ENCODE measurements at places on chromosomes 5 and 9.

GRCh38 chr9:68949271-68950000 lies 64.5 kb downstream of the PRKACG start:
- DNase-seq: no peak

GRCh38 chr5:140360681-140361479 lies 886 bp downstream of the SLC4A9 start:
- no peak for DNase-seq

GRCh38 chr9:135515083-135515951 lies 5.9 kb upstream of the LCN1 start:
- no peak for DNase-seq

DNA sequence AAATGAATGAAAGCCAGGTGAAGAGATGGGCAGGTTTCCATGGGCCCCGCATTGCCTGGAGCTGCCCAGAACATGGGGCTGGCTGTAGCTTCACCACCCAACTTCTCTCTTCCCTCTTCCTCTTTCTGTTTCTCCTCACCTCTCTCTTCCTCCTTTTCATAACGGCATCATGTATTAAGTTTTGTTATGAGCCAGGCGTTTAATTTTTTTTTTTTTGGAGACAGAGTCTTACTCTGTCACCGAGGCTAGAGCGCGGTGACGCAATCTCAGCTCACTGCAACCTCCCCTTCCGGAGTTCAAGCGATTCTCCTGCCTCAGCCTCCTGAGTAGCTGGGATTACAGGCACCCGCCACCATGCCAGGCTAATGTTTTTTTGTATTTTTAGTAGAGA lies 13.0 kb upstream of the SPINK4 start:
- no peak for DNase-seq

DNA sequence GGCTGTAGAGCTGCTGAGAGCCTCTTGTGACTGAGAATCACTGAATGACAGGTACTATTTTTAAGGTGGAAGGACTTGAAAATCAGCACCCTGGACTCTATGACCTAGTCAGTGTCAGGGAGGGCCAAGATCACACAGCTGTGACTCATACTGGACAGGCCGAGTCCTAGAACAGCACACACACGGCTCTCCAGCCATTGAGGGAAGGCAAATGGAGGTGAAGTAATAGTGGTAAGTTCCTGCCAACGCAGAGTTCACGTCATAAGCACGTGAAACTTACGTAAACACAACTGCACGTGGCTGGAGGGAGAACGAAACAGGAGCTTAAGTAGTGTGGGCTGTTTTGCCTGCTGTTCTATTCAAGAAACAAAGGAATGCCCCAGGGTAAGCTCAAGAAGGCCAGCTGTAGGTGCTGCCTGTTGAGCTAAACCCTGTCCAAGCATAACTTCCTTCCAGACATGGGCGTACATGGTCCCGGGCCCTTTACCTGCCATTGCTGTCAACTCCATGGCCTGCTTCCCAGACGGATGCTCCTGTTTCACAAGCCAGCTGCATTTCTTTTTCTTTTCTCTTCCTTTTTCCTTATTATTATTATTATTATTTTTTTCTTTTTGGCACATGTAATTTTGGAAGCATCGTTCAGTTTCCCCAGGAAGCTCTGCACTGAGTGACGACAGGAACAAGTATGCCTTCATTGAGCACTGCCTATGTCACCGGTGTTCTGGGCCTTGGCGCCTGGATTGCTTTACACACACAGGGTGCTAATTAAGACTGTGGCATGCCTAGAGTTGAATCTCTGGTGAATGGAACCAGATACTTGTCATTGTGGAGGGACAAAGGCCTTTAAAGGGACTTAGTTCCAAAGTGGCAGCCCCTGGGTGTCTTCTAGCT lies 10.2 kb upstream of the LCP2 start:
- DNase-seq: peak; percentile 81

GRCh38 chr5:141742144-141742543 lies 60.1 kb upstream of the ARAP3 start:
- DNase-seq: no peak

DNA sequence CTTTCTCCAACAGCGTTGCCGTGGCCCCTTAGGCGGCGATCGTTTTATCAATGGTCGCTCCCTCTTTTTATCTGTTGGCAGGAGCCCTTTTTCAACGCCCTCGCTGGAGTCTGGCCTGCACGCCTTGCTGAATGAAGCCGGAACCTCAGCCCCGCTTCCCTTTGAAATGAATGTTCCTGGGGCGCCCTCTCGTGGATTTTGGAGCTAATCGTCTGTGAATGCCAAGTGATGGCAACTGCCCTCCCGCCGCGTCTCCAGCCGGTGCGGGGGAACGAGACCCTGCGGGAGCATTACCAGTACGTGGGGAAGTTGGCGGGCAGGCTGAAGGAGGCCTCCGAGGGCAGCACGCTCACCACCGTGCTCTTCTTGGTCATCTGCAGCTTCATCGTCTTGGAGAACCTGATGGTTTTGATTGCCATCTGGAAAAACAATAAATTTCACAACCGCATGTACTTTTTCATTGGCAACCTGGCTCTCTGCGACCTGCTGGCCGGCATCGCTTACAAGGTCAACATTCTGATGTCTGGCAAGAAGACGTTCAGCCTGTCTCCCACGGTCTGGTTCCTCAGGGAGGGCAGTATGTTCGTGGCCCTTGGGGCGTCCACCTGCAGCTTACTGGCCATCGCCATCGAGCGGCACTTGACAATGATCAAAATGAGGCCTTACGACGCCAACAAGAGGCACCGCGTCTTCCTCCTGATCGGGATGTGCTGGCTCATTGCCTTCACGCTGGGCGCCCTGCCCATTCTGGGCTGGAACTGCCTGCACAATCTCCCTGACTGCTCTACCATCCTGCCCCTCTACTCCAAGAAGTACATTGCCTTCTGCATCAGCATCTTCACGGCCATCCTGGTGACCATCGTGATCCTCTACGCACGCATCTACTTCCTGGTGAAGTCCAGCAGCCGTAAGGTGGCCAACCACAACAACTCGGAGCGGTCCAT lies 10.0 kb downstream of the S1PR3 start:
- peak; percentile 96 for DNase-seq

DNA sequence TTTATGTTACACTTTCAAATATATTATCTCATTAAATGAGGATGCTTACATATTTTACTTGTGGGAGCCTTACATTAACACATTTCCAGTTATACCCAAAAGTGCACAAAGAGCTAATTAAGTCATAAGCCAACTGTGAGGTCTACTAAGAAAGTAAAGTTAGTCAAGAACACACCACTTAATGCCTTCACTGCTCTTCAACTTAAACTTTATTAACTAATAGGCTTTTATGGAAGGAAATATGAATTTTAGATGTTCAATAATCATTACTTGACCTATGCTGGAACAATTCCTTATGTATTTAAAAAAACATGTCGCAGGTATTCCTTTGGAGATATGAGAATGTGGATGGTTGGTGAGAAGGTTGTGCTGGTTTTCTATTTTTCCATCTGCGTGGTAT lies 3.4 kb downstream of the ST8SIA4 start:
- no peak for DNase-seq

DNA sequence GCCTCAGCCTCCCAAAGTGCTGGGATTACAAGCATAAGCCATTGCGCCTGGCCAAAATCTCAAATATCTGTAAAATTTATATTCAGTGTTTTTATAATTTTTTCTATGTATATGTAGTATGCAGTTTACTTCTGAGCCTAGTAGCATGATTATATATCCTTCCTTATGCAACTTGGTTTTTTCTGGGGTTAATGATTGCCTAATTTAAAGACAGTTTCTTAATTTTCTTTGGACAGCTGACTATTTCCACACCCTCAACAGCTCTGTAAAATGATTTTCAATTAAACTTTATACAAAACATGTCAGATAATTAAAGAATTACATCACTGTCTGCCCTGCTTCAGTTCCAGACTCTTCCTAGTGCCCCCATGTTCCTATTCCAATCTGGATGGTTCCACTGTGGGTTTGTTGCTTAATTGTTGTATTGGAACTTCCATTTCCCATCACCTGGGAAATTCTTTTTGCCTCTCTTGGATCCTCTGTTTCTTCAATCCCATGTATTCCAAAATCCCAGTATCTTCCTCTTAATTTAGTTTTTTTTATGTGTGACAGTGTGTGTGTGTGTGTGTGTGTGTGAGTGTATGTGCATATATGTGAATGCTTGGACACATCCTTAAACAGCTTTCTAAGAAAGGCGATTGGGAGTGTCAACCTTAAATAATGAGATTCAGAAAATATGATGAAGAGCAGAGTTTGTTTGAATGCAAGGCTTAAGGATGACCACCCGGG lies 53.2 kb downstream of the C5orf22 start:
- no peak for DNase-seq

- DNase-seq: no peak
Measured at GRCh38 chr9:102507044-102507687, 488.0 kb upstream of the CYLC2 start.

DNA sequence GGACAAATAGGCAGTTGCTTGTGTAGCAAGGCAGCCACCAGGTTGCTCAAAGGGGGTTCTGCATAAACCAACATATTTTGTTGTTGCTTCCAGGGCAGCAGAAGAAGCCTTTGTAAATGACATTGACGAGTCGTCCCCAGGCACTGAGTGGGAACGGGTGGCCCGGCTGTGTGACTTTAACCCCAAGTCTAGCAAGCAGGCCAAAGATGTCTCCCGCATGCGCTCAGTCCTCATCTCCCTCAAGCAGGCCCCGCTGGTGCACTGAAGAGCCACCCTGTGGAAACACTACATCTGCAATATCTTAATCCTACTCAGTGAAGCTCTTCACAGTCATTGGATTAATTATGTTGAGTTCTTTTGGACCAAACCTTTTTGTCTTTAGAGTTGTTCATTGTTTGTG lies 20.8 kb downstream of the CLTA start:
- no peak for DNase-seq

DNA sequence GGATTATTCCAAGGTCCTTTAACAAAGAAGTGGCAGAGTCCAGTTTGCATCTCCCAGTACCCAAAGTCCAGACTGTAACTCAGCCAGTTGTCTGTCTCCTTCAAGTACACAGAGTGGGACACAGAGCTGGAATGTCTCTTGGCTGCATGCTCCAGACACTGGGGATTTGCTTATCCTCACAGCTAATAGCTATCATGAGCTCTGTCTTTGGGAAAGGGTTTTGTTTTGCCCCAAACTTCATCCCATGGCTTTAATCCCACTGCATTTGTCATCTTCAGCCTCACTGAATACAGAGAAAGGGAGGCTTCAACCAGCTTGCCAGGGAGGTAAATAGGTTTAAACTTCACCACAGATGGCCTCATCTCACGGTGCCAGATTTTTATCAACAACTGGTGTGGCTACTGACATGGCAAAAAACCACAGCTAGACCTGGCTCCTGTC lies 412.2 kb upstream of the SLC24A2 start:
- DNase-seq: no peak

- no peak for DNase-seq
Measured at GRCh38 chr9:124284237-124284831, 26.6 kb downstream of the NEK6 start.

GRCh38 chr9:4985386-4986266 lies 554 bp downstream of the JAK2 start:
- peak; percentile 46 for DNase-seq

- no peak for DNase-seq
Measured at GRCh38 chr5:178320281-178320855, 87.8 kb upstream of the PHYKPL start.

GRCh38 chr5:127355337-127355736 lies 64.7 kb downstream of the MEGF10 start:
- DNase-seq: no peak

DNA sequence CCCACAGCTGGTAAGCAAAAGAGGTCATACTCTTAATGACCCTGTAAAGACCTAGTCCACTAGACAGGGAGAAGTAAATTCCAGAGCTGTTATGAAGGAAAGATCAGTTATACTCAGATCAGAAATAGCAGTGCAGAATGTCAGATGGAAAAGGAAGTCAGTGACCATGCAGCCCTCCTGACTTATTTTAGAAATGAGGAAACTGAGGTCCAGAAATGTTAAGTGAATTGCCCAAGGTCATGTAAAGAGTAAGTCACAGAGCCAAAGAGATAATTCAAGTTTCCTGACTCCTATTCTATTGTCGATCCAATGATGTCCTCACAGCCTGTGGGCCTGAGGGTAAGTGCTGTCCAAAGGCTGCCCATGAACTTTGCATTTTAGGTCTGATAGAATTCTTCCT lies 214.9 kb upstream of the IL12B start:
- no peak for DNase-seq

GRCh38 chr5:760363-761058 lies 24.0 kb downstream of the ZDHHC11B start:
- no peak for DNase-seq

DNA sequence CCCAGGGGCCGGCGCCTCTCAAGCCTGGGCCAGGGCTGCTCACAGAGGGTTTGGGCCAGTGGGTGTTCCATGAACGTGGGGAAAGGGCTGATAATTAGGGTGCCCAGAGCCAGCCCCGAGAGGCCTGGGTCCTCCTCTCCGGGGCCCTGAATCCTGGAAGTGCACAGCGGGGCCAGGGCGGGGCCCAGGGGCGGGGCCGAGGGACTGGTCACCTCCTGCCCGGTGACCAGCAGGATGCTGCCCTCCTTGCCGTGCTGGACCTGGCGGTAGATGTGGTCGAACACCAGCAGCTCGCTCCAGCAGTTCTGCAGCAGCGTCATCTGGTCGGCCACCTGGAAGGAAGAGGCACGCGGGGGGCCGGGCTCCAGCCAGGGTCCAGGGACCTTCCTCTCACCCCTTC lies 14.4 kb downstream of the NR5A1 start:
- DNase-seq: no peak

- no peak for DNase-seq
Measured at GRCh38 chr5:121415270-121415669, 436.4 kb upstream of the FTMT start.

GRCh38 chr5:168939156-168939800 lies 360.1 kb upstream of the PANK3 start:
- DNase-seq: no peak

GRCh38 chr5:149656576-149657182 lies 73.4 kb upstream of the PPARGC1B start:
- DNase-seq: no peak

DNA sequence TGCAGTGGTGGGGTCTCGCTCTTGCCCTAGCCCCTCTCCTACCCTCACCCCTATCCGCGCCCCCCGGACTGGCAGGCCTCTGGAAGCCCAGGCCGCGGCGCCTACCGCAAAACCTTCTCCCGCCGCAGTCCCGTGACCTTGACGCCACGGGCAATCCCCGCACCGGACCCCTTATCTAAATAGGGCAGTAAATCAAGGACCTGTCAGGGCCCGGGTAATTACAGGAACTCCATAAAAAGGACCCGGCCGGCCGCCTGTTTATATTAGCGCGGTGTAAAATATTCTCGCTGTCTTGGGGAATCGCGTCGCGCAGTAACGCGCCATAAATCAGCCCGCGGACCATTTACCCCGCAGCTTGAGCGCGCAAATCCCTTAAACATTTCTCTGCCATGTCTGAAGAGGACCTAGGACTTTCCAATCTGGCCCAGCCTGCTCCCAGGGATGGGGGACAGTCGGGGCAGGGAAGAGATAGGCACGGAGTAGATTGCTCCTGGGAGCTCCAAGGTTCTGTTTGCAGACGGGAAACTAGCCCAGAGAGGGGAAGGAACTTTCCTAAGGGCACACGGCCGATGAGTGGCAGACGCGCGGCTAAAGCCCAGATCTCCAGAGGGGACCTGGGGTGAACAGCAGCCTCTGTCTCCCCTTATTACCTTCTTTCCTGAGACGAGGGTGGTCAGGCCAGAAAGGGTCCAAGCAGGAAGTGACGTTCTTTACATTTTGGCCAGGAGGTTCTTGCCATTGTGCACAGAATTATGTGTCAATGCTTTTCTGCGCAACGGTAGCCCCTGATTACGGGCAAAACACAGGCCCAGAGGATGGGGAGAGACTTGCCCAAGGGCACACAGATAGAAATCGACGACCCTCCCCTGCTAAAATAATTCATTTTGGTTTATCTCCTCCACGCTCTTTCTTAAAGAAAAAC lies 4.8 kb upstream of the HAND1 start:
- DNase-seq: no peak
